A549 treated with DMSO at 1 μM for 4 hours (cell line): ENCODE measurements at places on chromosomes 1 and 21. TPM values are rescaled to one million over a fixed set of nuclear protein-coding genes. Genes with fewer than 3 reads are reported as not detected.

ADORA1 gene
- total RNA-seq: 0.62 to 1.5 TPM (median 1.3 TPM) in 5 replicates

NPHS2 gene
- total RNA-seq: not detected in 5 replicates

NCMAP gene
- total RNA-seq: 0.02 TPM in 2 of 5 replicates, not detected in the others

KMO gene
- 1.0 to 2.5 TPM (median 1.9 TPM) in 5 replicates for total RNA-seq

GPR25 gene
- 0.11 TPM in 1 of 5 replicates, not detected in the others for total RNA-seq
